ENCODE measurements at places on chromosomes 7 and 10. TPM values are rescaled to one million over a fixed set of nuclear protein-coding genes. Genes with fewer than 3 reads are reported as not detected.

- no peak for DNase-seq
Observed at GRCh38 chr7:32583791-32584190, 88.5 kb downstream of the AVL9 start.

- DNase-seq = peak; percentile 74
Observed at GRCh38 chr10:3805791-3806461, 20.9 kb upstream of the KLF6 start.

The SUN3 gene
- not detected for total RNA-seq

DNA sequence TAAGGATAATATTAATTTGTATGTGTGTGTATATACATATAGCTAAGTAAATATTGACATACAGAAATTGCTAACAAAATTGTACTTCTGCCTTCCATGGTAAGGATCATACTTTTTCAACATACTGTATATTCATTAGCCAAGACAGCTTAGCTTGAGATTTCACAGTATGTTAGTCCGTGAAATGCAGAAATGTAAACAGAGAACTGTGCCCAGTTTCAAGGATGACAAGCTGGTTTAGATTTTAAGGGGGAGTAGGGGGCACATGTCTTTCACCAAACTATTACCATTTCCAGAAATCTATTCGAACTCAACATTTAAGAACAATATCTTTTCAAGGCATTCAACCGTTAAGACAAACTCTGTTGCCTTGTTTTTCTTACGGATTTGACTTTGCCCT, 182.2 kb downstream of the SORCS1 start:
- no peak for DNase-seq

GRCh38 chr7:148264933-148265557, 325.5 kb upstream of the C7orf33 start:
- DNase-seq = no peak

GRCh38 chr10:42973411-42973810, 103.5 kb upstream of the RET start:
- no peak for DNase-seq

The SUMF2 gene
- total RNA-seq = 154 TPM

DNA sequence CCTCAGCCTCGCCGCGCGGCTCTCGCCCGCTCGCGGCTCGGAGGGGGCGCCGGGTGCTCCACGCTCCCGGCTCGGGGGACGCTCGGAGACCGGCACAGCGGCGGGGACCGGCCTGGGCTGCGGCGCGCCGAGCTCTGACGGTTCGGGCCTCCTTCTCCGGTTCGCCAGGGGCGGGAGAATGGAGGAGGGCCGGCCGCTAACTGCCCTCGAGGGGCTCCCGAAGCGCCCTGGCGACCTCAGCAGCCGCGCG, 232 bp upstream of the GRID1 start:
- no peak for DNase-seq

DNA sequence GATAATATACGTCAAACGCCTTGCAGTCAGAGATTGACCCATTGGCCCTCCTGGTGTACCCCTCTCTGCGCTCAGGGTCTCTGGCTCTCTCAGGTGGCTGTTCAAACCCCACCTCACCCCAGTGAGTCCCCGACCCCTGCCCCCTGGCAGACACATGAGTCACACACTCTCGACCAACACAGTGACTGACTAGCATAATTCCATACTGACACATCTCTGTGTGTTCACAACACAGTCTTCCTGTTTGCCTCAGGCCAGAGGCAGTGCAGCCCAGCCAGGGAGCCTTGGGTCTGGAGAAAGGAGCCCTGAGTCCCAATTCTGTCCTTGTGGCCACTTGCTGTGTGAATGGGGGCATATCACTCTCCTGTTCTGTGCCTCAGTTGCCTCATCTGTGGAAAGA, 40.1 kb downstream of the PALD1 start:
- DNase-seq = peak; percentile 54

The CYP3A4 gene
- total RNA-seq = not detected

GRCh38 chr7:36034020-36034419, 119.0 kb upstream of the EEPD1 start:
- DNase-seq = peak; percentile 77

- DNase-seq = no peak
Observed at GRCh38 chr7:106061301-106061979, 50.7 kb downstream of the SYPL1 start.

DNA sequence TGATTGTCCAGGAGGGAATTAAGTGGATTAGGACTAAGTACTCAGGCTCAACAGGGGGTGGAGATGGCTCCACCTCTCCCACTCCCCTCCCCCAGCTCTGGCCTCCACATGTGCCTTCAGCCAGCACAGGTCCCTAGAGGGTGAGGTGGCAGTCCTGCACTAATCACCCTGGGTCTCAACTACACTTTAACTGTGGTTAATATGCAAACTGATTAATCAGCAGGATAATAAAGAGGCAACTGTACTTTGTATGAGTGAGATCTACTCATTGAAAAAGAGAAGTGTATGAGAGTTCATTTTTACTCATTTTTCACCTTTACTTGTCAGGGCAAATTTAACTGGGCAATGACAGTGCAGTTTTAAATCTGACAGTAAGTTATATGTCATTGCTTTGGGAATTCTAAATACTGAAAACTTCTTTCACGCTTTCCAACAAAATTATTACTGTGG, 223.8 kb upstream of the CCDC6 start:
- no peak for DNase-seq

The SLC26A5 gene
- not detected for total RNA-seq

The UNC5B gene
- total RNA-seq = 11.4 TPM

The FGFR2 gene
- total RNA-seq = 6.3 TPM

GRCh38 chr10:95531994-95532399, 29.2 kb downstream of the SORBS1 start:
- no peak for DNase-seq

DNA sequence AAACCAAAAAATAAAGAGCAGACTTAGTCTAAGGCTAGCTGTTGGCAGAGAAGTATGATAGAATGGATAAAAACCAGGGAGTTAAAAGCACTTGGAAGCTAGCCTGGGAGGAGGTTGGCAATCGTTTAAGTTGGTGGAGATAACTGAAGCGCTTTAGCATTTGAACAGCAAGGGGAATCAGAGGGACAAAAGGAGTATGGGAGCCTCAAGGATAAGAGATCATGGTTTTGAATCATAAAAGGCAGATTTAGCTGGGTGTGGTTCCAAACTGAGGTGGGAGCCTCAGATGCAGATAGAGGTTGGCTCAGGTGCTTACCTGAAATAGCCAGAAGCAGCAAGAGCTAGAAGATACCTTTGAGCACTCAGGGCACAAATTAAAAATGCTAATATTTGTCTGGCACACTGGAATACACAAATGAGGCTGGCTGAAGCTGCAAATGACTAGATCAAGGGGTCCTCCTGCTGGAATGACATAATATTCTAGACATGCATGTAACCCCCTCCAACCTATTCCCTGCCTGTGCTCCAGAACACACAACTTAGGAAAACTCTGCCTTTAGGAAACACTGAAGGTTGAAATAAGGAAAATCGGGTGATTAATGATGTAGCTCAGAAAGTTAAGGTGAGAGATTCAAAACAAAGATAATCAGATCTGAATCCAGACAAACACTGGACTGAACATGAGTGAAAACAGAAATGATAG, 372.3 kb upstream of the LRRN3 start:
- DNase-seq = no peak

- no peak for DNase-seq
Observed at GRCh38 chr10:88080213-88080612, 216.8 kb downstream of the PTEN start.

All from MG63 (cell line).